ENCODE measurements at places on chromosomes 6 and 20.

DNA sequence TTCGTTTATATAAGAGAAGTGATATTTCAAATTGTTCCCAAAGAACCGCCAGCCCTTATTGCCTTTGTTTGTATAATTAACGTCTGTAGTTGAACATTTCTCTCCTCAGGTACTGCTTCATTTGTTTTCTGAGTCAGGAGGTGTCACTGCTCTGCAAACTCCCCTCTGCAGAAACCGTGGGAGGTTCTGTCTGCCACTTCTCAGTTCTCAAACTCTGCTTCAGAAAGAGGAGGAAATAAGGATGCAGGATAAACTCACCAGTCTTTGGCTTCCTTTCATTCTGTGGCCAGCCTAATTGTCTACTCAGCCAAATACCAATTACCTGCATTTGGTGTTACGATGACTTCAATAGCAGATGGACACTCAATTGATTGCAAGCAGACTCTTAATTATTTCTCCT is 149.8 kb downstream of the PAK5 start:
- no peak for DNase-seq

DNA sequence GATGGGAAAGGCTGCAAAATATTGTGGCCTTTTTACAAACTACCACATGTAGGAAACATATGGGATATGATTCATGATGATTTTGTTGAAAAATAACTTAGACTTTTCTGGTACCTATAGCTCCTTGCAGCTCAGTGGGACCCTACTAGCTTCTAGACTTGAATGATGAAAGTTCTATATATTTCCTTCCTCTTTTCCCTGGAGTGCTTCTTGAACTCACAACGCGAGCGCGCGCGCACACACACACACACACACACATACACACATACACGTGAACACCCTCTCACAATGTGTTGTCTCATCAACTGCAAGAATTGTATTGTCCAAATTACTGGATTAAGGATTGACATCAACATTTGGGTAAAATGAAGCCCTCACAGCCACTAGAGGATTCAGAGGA is 61.9 kb downstream of the TOX2 start:
- no peak for DNase-seq

- no peak for DNase-seq
Measured at GRCh38 chr6:64000818-64001491, 365.4 kb downstream of the PHF3 start.

GRCh38 chr6:81890846-81891245 is 138.4 kb upstream of the TENT5A start:
- no peak for DNase-seq

DNA sequence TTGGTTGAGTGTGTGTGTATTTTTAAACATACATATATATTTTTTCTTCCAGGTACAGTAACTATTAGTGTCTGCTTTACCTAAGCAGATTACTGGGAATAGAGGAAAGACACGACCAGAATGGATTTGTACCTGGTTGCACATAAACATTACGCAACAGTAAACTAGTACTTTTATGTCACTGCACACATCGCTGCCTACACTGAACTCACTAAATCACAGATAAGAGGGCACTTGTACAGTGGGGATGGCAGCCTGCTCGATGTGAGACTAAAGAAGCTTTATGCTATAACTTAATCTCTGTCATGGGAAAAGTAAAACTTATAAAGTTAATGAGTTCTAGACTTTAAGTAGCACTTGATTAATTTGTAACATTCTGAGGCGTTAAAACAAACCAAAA is 89.5 kb upstream of the SIM1 start:
- no peak for DNase-seq

DNA sequence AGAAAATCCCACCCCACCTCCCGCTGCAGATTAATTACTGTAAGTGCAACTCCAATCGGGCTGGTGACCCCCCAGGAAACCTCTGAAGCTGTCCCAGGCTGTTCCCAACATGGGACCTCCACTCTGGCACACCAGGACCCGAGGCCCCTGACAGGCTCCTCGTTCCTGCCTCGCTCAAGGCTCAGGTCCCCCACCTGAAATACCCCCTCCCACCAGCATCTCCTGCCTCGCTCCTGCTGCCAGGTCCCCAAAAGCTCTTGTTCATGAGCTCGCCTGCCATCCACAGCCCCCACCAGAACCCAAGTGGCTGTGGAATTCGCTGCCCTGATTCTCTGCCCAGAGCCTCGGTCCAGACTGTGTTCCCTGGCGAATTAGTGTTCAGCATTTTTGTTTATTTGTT is 26.1 kb downstream of the NPEPL1 start:
- no peak for DNase-seq

DNA sequence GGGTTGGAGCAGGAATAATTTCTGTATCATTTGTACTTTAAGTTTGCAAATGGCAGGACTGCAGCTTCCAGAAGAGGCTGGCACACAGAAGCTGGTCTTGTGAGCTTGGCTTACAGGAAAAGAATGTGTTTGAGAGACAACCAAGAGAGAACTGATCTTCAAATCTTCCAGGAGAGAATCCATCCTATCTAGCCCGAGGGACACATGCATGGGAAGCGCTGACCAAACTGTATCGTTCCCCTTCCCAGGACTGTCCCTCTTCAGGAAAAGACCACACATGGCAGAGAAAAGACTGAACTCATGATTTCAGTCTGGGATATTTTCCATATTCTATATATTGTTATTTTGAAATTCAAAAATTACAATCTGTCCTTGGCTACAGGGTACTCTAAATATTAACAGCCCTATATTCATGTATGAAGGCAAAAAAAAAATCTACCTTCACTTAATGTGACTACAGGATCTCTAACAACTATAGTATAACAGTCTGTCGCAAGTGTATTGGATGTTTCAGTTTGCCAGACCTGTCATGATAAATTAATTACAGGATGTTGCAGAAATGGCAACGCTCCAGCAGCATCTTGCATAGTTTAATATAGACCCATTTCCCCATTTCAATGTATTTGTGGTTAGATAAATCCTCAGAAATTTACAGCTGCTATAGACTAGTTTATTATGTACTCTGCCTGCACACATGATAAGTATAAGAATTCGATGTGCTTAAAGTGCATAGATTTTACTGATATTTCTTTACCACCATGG is 99.4 kb downstream of the MYB start:
- no peak for DNase-seq

DNA sequence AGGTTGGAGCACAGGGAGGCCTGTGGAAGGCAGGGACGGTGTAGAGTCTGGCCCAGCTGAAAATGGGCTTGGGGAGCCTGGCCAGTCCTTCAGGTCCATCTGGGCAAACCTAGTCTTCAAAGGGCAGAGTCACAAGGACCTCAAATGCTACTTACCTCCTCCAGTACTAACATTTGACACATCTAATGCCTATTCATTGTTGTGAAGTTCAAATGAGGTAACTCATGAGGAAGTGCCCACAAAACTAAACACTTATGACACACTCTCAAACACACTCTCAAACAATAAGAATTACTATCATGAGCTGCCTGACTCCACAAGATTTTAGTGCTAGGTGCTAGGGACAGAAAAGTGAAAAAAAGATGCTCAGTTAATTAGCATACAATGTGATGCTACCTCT is 27.1 kb downstream of the DAAM2 start:
- no peak for DNase-seq

GRCh38 chr20:57548177-57549058 is 12.5 kb upstream of the PCK1 start:
- DNase-seq = no peak
